ENCODE measurements at places on chromosomes 16 and 17.

GRCh38 chr17:31530391-31530985, 139.0 kb downstream of the RAB11FIP4 start:
- DNase-seq, result no peak

DNA sequence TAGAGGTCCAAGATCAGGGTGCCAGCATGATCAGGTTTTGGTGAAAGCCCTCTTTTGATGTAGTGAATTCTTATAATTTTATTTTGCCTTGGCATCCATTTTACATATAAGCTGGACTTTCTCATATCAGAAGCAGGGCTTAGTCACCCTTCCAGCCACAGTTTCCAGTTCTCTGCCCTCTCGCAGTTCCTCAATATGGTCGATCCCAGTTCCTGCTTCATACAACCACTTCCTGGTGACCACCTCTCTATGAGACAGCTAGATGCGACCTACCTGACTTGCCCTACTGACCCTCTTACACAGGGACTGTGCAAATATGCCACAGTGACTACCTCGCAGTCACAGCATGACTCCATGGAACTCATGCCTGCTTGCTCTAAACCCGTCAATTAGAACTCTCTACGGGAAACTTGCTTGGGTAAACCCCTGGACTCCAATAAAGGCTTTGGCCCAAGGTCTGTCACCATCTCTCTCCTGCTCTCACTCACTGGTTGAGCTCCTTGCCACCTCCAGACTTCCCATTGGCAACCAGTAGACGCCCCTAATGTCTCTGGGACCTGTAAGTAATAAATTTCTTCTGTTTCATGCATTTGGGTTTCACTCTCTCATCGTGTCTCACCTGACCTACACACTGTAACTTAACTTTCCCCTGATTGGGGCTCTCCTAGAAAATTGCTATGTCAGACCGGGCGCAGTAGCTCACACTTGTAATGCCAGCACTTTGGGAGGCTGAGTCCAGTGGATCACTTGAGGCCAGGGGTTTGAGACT, 21.4 kb downstream of the CD300LG start:
- no peak for DNase-seq

DNA sequence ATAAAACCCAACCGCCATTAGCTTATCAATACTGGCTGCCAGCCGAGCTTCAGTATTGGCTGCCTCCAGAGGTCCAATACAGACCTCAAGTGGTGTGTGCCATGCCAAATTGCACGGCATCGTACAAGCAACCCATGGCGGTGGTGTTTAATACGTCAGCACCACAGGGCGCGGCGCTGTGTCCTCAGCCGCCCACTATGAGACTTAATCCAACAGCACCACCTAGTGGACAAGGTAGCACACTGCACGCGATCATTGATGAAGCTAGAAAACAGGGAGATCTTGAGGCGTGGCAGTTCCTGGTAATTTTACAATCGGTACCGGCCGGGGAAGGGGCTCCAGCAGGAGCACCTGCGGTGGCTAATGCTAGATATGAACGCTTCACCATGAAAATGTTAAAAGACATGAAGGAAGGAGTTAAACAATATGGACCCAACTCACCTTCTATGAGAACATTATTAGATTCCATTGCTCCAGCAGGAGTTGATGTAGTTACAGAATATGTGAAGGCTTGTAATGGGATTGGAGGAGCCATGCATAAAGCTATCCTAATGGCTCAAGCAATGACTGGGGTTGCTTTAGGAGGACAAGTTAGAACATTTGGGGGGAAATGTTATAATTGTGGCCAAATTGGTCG, 15.4 kb downstream of the FLYWCH1 start:
- peak; percentile 96 for DNase-seq

GRCh38 chr16:54891346-54891745, 39.3 kb upstream of the IRX5 start:
- DNase-seq, result no peak

DNA sequence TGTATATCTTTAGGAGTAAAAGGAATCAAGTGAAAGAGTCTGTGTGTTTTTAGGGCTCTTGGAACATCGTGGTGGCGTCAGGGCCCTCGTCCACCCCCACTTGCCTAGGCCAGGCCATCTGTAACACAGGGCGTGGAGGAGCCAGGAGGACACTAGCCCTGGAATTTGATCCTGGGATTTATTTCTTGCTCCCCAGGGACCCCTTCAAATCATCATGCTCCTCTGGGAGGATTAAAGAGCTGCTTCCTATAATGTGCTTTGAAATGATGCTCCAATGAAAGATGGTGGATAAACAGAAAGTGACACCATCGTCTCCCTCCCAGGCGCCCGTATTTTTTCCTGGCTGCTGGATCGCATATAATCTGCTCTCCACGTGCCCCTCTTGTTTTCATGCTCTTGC, 113.3 kb downstream of the AATF start:
- DNase-seq, result no peak

GRCh38 chr16:630815-631405, at the start of gene WFIKKN1:
Gene WFIKKN1 (plus strand): TSS chr16:630985. CDS start chr16:631254, 269 bp downstream.
- no peak for DNase-seq

GRCh38 chr16:21283521-21284289, 5.6 kb upstream of the CRYM start:
- DNase-seq, result no peak

GRCh38 chr17:58710948-58711552, 18.6 kb downstream of the RAD51C start:
- DNase-seq, result peak; percentile 48

GRCh38 chr16:11408216-11408615, 63.0 kb downstream of the RMI2 start:
- DNase-seq, result no peak

DNA sequence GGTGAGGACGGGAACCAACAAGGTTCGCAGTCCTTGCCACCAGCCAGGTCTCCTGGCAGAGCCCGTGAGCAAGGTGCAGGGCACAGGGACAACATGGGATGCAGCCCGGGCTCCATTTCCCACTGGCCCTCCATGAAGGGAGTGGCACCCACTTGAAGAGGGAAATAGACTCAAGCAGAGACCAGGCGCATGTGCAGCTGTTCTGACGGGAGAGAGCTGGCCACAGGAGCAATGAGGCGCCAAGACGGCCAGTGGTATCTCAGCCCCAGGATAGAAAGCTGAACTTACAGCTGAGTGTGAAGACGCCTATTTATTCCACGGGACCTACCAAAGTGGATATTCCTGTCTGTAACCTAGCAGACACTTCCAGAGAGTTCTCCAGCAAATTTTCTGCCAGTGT, 8.2 kb upstream of the FOXJ1 start:
- DNase-seq, result no peak

DNA sequence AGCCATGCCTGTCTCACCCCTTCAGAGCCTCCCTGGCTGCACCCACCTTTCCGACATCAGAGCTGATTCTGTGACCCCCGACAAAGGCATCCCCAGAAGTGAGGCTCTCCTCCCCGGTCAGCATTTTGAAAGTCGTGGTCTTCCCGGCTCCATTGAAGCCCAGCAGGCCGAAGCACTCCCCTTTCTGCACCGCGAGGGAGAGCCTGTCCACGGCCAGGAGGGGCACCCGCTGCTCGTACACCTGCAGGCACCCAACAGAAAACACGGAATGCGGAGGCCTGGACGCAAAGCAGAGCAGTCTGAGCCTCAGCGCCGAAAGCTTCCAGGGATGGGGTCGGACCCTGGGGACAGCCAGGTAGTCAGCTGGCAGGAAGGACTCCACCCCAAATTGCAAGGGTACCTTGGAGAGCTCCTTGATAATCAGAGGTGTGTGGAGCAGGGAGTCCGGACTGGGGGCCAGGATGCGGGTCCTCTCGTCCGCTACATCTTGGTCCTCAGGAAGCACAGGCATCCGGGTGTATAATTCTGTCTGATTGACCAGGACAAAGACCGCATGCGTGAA, 13.1 kb upstream of the RNPS1 start:
- no peak for DNase-seq

DNA sequence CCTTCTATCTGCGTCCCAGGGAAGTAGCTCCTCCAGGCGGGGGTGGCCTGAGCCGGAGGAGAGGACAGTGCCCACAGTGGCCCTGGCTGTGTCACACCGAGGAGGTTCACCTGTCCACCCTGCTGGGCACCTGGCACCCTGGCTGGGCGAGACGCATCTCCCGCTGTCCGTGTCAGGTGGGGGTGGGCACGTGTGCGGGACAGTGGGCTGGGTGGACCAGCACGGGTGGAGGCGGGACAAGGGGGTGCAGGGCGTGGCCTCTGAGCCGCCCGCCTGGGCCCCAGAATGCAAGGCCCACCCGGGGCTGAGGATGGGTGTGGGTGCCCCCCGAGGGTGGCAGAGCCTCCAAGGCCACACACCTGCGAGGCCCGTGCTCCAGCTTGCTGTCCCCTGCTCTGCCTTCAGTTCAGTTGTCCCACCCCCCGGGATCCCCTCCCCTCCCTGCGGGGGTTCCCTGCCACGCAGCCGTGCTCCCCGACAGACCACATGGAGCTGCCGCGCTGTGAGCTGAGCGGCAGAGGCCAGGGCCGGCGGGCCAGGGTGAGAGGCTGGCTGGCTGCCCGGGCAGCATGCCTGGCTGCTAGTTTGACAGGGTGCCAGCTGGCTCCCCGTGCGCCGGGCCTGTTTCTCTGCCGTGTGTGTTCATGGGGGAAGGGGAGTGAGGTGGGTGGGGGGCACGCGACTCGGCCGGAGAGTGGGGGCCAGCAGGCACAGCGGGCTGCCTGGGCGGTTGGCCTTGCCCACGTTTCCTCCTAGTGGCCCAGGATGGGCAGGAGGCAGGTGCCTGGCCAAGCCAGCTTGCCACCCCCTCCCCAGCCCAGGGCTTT, 33.9 kb downstream of the BAHCC1 start:
- DNase-seq, result no peak

DNA sequence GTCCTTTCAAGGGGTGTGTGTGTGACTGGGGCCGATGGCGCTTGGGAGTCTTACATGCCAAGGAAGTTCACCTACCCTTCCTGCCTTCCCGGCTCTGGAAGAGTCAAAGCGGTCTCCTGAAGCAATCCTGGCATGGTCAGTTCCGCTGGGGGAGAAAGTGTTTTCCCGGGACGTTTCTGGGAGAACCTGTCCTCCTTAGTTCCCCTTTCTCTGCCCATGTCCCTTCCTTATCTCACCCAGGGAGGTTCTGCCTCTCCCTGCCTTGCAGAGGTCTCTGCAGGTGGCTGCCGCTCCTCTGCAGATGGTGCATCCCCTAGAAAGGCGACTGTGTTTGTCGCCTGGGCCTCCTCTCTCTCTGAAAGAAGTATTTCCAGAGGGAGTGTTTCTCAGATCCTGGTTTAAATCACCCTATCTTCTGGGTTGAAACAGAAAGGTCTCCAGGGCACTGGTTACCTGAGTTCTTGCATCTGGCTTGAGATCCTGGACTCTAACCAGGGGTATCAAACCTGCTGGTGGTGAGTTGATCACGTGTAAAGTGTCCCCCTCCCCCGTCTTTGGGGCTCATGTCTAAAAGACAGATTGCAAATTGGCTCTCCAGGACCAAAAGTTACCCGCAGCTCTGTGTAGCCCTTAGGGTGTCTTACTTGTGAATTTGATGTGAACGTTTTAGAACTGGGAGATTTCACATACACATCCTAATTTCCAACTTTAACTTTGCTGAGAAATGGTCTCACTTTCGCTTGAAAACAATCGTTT, 1.9 kb downstream of the PRKCB start:
- no peak for DNase-seq

- no peak for DNase-seq
These were observed 1.8 kb downstream of the CYLD start for GRCh38 chr16:50743581-50744225.

GRCh38 chr16:73847090-73847489, 449.5 kb upstream of the PSMD7 start:
- DNase-seq, result no peak

- no peak for DNase-seq
These were observed 4.5 kb upstream of the CA4 start for GRCh38 chr17:60145006-60145935.

DNA sequence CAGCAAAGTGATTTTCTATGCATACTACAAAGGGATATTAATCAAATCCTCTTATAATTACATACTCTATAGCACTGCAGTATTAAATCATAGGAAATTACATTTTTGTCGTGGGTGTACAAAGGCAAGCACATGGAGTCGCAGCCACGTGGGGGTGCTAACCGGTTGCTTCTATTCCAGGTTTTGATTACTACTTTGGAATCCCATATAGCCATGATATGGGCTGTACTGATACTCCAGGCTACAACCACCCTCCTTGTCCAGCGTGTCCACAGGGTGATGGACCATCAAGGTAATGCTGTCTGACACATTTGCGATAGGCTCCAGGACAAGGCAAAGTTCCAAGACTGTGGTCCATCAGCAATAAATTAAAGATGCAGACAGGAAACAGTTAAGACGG, 60.1 kb downstream of the ARSG start:
- no peak for DNase-seq

GRCh38 chr17:19378416-19379360, at the start of gene MAPK7:
Gene MAPK7 (plus strand): TSS chr17:19378498. CDS start chr17:19378901, 403 bp downstream.
- DNase-seq, result no peak

- DNase-seq, result no peak
These were observed 10.8 kb upstream of the JPT2 start for GRCh38 chr16:1667271-1667670.

- DNase-seq, result no peak
These were observed 29.1 kb downstream of the STAT5A start for GRCh38 chr17:42317266-42317845.

- DNase-seq, result no peak
These were observed 60.6 kb downstream of the BCAS3 start for GRCh38 chr17:60738287-60738686.

- DNase-seq, result no peak
These were observed 28.9 kb upstream of the RBFOX1 start for GRCh38 chr16:7303660-7304200.

GRCh38 chr17:66507103-66507923, 204.9 kb downstream of the PRKCA start:
- DNase-seq, result no peak

DNA sequence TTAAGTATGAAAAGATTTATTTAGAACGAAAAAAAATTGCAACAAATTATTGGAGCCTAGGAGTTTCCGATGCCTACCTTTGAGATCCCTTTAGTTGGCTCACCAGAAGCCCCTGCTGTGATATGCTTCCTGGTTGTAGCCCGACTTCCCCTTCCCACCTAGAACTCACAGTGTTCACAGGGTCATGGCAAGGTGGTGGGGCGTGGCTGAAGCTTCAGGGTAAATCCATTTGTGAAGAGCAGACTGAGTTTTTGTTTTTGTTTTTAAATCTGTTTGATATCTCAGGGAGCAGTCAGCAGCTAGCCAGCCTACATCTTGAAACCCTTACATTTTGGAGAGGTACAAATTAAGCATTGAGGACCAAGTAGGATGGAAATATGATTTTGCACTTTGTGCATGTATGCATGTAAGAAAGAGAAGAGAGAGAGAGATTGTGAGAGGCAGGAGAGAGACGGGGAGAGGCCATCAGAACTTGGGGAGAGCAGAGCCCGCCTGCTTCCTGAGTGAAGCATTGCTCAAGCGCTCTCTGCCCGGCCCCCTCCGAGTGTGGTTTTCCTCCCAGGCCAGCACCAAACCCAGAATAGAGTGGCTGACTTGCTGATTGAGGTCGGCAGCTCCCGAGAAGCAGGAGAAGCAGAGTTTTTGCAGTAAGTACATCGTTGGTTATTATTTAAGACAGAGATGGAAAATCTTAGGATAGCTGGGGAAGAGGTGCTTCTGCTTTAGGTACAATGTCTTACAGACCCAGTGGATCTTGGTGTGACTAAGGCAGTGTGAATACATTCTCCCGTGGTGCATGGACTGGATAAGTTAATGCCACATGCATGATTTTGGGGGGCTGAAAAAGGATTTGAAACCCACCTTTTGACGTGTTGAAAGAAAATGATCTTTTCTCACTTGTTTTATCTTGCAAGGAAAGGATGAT, 64.2 kb downstream of the SPECC1 start:
- no peak for DNase-seq

GRCh38 chr17:35189291-35189690, 4.9 kb downstream of the SLC35G3 start:
- no peak for DNase-seq

Measured in omental fat pad (tissue), 4 donors.